ENCODE measurements at places on chromosomes 6 and 20. TPM values are rescaled to one million over a fixed set of nuclear protein-coding genes. Genes with fewer than 3 reads are reported as not detected.

The FAM184A gene
- total RNA-seq: 15.9 TPM

The DEFB124 gene
- not detected for total RNA-seq

The CLPSL1 gene
- total RNA-seq: not detected

The EDN1 gene
- 61.2 TPM for total RNA-seq

The GLP1R gene
- total RNA-seq: 0.35 TPM

GRCh38 chr6:155219858-155220301 is 43.9 kb upstream of the CLDN20 start:
- DNase-seq: no peak

GRCh38 chr6:53906103-53906502 is 111.3 kb downstream of the LRRC1 start:
- DNase-seq: no peak

DNA sequence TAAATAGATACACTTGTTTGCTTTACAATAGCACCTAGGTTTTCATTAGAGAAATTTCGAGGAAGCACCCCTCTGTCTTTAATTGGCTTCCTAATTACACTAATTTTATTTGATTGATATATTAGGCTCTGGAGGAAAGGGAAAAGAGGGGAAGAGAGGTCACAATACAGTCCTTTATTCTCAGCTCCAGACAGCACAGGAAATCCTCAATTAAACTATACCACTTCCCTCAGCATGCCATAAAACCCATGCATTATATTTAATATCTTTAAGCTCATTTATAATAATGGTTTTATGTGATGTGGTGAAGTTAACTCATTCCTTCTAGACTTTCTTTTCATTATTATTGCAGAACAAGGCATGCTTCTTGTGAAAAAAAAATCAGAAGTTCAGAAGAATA is 17.7 kb upstream of the PDE7B start:
- DNase-seq: no peak

DNA sequence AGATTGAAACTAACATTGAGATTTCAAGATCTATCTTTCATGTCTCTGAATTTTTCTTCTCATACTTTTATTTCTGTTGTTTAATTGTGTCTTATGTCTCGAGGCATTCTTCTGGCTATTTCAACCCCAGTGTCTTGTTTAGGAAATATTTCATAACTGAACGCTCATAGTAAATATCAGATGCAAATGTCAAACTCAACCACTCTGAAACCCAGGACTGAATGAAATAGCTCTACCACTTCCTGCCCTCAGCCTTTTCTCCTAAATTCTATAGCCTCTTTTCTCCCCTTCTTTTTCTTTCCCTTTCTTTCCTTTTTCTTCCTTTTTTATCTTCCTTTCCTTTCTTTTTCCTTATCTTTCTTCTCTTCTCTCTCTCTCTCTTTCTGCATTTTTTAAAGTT is 7.7 kb downstream of the ISM1 start:
- DNase-seq: no peak

DNA sequence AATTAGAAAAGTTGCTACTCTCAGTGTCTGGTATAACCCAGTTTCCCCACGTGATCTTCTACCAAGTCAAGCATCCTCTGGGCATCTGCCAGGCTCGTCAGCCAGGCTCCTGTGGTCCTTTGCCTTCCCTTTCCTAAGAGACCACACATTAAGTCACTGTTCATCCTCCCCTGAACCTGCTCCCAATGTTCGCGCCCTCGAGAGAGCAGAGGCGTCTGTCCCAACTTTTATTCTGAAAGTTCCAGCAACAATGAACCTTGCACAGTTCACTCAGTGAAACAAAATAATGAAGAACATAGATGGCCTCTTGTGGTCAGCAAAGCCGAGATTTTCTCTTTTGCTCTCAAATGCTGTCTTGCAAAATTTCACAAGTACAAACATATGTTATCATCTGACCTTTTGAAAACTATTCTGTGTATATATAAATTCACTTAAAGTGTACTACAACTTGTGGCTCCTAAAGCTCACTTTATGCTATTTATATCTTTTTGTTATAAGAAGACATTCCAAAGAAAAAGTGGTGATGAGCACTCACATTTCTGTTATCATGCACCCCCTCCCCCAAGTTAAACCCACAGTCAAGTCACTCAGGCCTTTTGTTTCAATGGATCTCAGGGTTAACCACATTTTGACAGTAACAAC is 39.2 kb upstream of the NHSL1 start:
- DNase-seq: no peak

DNA sequence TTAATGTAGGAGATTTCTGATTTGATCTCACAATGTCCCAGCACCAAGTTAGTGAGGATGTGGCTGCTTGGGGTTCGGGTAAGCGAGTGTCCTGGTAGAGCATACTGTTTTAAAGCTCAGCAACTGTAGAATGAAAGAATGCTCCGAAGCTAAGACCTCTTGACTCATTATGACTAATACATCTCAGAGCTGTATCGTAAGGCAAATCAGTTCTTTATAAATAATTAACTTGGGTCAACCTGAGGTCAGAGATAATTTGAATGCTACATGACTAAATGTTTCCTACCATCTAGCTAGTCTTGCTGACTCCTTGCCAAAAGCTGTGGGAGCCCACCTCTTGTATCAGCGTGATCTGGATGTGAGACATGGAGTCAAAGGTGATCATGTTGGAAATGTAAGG is 128.8 kb upstream of the PDE7B start:
- no peak for DNase-seq

DNA sequence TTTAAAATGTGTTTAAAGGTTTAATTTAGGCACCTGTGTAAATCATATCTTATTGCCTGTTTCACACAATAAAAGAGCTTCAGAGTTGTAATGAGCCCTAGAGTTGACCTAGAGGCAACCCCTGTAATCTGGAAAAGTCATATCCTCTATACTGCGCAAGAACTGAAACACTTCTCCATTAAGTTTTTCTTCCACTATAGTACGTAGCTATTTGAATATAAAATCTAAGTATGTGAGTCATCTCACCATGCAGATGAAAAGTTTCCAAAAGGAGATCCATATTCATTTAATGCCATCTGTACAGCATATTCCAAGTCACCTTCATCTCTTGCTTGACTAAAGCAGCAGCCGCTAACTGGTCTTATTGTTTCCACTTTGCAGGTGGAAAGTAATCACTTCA is 26.0 kb upstream of the TAAR1 start:
- DNase-seq: no peak

DNA sequence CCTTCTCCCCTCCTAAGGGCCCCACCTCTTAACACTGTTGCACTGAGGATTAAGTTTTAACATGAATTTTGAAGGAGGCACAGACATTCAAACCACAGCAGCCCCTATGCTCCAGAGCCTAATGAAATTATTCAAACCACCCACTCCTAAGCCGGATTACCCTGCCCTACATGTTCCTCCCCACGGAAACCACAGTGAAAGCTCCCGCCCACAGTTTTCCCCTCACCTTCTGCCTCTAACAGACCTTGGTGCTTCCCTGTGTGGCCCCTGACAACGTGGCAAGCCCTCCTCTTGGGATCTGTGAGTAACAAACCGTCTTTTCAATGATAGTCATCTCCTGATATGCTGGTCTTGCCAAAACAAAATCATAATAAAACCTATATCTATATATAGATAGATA is 74.8 kb downstream of the RIN2 start:
- DNase-seq: no peak

GRCh38 chr6:167129562-167129961 is 6.7 kb downstream of the CCR6 start:
- no peak for DNase-seq

DNA sequence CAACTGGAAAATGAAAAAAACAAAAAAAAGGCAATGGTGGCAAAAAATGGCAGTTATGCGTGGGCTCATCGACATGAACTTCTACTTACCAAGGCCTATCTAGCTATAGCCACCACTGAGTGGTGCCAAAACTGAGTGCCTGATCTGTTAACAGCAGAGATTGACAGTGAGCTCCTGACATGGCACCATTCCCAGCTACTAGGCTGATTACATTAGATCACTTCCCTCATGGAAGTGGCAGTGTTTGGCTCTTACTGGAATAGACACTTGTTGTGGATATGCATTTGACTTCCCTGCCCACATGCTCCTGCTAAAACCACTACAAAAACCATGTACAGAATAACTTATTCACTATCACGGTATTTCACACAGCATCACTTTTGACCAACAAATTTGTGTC is 216.1 kb upstream of the SGK1 start:
- DNase-seq: no peak

DNA sequence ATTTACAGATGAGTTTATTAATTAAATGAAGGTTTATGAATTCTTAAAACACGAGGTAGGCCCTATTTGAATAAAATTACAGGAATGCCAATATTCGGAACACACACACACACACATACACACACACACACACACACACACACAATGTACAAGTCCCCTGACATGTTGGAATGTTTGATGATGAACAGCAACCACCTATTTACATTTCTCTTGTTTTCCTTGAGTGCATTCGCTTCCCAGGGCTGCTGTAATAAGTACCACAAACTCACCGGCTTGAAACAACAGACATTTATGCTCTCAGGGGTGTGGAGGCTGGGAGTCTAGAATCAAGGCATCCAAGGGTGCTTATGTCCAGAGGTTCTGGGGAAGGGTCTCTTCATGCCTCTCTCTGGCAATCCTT is 90.3 kb downstream of the SLC22A3 start:
- no peak for DNase-seq

- no peak for DNase-seq
Observed at GRCh38 chr6:168413018-168413720, 27.8 kb upstream of the SMOC2 start.

GRCh38 chr6:56808871-56809359 is 146.0 kb upstream of the BEND6 start:
- DNase-seq: no peak

- DNase-seq: no peak
Observed at GRCh38 chr6:1039191-1039590, 272.7 kb upstream of the FOXQ1 start.

All from lower lobe of right lung (tissue), 2 donors.